ENCODE measurements at places on chromosomes 2 and 18.

- DNase-seq = no peak
These were observed 634 bp downstream of the PTPRM start for GRCh38 chr18:7567474-7568425.

DNA sequence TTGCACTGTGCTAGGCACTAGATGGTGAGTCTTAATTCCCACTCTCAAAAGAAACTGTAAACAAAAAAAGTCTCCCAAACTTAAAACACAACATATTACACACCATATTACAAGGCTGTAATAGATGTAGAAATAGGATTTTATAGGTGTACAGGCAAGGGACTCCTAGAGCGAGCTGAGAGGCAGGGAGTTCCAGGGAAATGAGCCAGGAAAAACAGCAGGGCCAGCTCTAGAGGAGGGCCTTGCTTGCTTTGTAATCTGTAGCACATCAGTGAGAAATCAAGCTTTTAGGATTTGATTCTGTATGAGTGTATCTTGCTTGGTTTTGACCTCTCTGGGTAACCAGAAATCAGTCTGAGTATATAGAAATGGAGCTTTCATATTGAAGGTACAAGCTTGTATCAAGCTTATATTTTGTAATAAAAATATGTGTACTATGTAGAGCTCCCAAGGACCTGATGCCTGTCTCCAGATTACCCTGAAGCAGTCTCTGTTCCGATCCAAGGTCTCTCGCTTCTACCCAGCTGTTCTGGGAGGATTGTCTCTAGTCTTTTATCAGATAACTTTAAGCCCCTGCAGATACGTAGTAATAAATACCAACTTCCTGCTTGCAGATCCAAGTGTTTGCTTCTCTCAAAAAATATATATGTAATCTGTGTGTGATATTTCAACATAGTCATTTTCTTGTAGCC, 73.0 kb downstream of the MYO1B start:
- no peak for DNase-seq

DNA sequence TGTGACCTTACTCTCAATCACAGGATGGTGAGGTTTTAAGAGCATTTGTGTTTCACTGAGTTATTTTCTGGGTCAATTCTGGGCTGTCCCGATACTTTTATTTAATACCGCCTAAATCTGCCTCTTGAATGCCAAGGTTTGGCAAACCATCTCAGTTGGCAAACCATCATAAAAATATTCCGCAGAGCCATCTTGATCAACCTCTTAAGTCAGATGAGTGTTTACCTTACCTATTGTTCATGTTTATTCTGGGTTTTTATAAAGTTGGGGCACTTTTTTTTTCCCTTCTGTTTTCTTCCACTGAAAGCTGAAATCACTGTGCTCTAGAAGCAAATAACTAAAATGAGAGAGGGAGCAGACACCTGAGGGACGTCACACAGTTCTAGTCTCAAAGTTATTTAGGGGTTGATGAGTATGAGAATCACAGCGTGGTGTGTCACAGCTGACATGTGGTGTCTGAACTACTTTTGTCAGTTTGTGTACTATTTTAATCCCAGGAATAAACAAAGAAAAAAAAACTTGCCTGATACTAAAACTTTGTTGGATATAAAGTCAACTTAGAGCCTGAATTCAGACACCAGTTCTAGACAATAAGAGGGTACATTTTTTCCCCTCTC, 48.6 kb downstream of the ETAA1 start:
- no peak for DNase-seq

GRCh38 chr2:138013639-138014038, 49.4 kb downstream of the HNMT start:
- DNase-seq = no peak

DNA sequence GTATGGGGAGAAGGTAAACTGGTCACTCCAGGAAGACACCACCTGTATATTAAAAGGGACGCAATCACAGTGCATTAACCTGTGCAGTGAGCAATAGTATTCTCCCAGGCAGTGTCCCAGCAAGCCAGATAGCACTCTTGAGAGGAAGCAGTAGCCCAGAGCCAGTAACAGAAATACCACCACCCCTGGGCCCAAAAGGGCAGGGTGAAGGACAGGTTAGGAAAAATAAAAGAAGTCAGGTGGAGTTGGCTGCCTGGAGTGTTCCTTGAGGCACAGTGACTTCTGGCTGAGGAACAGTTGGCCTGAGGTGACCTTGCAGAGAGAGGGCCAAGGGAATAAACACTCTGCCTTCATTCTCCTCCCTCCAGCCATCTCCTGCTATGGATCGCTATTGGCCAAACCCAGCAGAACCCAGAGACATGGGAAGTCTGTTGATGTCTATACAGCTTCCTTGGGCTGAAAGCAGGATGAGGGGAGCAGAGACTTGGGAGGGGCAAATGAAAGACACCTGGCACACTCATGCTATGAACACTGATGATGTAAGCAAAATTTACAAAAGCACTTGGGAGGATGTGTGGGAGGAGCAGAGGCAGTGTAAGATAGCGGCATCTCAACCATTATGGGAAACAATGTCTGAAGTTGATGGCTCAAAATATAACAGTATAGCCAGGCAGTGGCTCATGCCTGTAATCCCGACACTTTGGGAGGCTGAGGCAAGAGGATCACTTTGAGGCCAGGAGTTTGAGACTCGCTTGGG, 7.5 kb downstream of the C18orf32 start:
- DNase-seq = no peak

DNA sequence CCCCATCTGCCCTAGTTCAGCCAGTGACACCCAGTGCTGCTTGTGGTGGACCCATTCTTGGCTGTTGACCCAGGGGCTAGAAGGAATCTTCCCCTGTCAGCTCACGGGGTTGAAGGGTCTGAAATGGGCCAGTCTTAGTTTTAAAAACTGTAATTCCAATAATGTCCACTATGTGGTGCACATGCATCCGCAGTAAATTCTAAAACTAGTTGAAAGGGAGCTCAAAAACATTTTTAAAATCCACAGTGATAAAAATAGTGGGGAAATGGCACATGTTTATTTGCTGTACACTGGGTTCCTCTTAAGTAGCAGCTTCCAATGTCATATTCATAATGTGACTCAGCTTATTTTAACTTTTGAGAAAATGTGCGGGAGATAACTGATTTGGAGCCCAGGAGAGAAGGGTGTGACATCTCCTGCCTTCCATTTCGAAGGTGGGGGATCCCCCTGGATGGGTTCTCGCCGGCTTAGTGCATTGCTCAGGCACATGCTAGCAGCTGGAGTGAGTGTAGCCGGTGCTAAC, 32.8 kb downstream of the GRHL1 start:
- DNase-seq = no peak

DNA sequence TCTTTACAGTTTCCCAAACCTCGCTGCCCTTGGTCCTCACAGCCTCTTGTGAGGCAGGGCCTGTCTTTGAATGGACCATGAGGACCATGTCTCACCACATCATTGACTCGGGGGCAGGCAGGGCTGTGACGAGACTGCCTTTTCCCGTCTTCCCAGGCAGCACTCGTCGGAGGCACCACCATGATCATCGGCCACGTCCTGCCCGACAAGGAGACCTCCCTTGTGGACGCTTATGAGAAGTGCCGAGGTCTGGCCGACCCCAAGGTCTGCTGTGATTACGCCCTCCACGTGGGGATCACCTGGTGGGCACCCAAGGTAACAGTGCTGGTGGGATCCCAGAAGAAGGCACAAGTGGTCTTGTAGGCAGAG, 45.7 kb upstream of the MAPRE3 start:
- DNase-seq = no peak

- no peak for DNase-seq
These were observed 24.4 kb upstream of the LRP2 start for GRCh38 chr2:169386722-169387121.

DNA sequence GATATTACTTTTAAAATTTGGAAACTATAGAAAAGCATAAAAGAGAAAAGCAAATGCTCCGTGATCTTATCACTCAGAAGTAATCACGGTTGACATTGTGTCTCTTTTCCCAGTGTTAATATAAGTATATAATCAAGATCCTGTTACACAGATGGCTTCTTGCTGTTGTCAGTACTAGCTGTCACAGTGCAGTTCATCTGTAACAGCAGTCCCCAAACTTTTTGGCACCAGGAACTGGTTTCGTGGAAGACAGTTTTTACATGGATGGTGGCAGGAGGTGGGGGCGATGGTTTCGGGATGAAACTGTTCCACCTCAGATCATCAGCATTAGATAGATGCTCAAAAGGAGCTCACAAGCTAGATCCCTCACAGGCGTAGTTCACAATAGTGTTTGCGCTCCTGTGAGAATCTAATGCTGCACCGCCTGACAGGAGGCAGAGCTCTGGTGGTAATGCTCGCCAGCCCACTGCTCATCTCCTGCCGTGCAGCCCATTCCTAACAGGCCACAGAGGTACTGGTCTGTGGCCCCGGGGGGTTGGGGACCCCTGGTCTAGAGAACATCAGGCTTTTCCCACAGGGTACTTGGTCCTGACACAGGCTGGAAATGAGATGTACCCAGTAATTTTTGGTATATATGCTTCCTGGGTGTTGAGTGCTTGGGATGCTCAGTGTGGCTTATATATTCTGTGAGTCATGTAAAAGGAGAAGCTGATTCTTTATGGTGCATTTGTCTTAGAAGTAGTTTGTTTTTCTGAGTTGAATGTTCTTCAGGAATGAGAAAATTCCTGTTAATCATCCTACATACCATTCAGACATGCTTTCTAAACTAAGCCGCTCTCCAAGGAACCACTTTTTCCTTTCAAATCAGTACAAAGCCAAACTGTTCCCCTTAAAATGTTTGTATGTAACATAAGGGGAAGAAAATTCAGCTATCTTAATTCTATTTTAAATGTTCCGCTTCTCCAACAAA, 121.8 kb downstream of the NCK2 start:
- no peak for DNase-seq

DNA sequence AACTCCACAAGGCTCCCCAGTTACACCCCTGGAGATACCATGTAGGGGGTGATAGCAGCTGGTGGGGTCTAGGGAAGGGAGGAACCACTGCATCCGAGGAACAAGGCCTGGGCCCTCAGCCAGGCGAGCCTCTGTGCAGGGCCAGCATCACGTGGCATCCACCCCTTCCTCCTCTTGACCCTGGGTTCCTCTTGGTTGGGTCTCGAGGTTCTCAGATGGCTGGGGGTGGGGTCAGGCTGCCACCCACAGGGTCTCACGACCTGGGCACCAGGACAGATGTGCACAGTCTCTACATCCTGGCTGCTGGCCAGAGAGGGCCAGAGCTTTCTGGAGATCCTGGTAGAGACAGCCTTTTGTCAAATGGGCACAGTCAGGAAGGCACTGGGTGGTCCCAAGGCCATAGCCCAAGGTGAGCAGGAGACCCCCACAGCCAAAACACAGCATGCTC, 10.4 kb downstream of the HS6ST1 start:
- DNase-seq = no peak

DNA sequence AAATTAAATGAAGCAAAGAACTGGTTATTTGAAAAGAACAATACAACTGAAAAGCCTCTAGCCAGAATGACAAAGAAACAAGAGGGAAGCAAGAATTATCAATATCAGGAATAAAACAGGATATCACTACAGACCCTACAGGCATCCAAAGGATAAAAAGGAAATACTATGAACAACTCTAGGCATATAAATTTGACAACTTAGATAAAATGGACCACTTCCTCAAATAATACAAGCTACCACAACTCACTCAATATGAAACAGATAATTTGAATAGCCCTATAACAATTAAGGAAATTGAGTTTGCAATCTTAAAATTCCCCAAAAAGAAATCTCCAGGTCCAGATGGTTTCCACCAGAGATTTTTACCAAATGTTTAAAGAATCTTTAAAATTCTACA, 19.8 kb downstream of the RPRD1A start:
- DNase-seq = no peak

GRCh38 chr2:22189893-22190480, 1066.2 kb downstream of the TDRD15 start:
- DNase-seq = no peak

DNA sequence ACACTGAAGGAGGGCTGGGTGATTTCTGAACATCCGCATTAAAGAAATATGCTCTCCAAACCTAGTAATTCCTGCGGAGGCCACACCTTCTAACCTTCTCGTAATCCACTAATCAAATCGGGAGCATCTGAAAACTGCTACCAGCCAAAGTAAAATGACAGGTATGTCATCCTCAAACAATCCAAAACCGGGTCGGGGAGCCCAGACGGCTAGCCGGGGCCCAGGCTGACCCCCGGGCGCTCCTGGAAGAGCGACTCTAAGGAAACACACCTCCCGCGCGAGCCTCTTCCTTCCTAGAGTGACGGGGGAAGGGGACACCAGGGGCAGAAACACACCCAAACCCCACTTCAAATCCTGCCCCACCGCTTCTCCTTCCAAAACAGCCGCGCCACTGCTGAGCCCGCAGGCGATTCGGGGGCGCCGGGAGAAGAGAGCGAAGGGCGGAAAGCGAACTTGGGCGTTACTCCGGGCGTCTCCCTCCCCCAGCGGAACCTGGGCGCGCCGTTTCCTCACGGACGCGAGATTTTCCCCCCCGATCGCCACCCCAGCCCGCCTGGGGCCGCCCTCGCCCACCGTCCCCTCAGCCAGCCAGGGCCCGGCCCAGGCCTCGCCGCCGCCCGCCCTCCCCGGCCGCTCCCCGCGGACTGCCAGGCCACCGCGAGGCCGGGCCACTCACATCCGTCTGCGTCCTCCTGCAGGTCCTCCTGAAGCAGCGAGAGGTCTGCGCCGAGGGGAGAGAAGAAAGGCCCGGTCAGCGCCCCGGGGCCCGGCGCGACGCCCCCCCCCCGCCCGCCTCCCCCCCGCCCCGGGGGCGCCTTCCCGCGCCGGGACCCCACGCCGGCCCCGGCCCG, 584 bp downstream of the PPP4R1 start:
- DNase-seq = peak; percentile 11

- no peak for DNase-seq
These were observed 176.6 kb upstream of the CREB1 start for GRCh38 chr2:207352978-207353671.

- DNase-seq = no peak
These were observed 178.1 kb downstream of the RAB3GAP1 start for GRCh38 chr2:135230150-135230549.

DNA sequence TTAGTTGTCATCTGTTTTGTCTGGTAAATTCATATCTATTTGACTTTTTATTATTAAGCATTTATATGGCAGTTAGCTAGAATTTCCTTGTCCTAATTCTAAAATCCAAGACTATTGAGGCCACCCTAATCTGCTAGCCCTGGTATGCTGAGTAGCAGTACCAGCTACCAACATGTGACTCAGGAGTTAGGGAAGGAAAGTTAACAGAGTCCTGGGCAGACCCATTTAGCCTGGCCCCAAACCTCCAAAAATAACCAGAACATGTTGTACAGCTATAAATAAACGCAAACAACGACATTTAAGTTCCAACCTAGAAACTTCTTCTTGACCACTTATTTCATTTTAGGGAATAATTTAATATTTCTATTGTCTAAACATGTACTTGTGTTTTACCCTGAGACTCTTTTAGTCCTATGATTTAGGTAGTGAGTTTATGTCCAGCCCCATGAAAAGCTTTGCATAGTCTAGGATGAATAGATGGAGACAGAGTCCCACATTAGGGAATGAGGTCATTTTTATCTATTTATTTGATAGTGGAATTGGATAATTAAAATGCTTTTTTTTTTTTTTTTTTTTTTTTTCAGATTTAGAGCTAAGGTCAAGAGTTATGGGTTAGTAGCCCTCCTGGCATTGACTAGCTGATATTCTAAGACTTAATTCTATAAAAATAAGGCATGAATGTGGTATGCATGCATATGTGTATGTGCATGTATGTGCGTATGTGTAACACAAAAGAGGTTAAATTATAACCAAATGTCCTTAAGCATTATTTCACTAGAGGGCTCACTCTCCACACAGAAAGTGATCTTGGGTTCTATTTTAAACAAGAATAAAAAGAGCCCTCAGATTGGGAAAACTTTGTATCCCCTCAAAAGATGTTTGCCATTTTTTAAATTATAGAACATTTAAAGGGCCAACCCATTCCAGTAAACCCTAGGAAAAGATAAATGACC, 160.1 kb upstream of the MAPRE2 start:
- no peak for DNase-seq
